ENCODE measurements at places on chromosomes 3 and 15.

DNA sequence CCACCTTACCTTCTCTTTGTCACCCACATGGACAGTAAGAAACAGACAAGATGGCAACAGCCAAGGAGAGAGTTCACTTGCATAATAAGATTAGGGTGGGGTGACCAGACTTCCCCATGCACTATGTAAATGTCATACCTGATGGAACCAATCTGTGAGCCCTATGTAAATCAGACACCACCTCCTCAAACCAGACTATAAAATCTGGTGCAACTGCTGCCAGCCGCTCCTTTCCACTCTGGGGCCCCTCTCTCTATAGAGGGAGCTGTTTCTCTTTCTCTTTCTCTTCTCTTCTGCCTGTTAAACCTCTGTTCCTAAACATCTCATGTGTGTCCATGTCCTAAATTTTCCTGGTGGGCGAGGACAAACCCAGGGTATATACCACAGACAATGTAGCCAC lies 405.5 kb upstream of the CNTN4 start:
- DNase-seq = no peak

DNA sequence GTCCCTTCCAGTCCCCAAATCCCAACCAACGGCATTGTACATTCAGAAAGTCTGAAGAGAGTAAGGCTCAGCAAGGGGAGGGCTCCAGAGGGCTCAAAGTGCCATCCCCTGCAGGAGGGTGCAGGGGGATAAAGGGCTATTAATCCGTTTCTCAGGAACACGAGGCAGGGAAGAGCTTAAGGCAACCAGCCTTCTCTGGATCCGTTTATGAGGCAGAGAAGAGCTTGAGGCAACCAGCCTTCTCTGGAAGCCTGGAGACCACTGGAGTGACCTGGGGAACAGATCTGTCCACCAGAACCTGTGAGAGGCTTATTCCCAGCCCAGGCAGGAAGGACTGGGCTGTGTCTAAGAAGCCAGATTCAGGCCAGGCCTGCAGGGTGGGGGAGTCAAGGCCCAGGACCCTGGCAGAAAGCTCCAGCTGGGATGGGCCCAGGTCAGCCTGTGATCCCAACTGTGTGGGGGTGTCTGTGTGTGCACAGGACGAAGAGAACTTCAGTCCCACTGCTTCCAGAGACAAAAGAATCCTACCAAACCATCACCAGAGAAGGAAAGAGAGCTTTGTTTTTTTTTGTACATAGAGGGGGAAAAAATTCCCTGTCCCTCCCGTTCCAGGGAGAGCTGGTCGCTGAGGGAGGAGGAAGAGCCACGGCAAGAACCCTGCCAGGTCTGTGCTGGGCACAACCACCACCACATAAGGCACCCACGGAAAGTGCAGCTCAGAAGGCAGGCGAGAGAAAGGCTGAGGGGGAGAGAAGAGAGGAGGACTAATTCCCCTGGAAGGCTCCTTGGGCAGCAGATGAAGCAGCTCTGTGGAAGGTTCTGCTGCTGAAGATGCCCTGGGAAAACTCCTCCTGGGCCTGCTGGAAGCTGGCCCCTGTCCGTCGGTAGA lies 1.6 kb upstream of the ULK3 start:
- DNase-seq = no peak

DNA sequence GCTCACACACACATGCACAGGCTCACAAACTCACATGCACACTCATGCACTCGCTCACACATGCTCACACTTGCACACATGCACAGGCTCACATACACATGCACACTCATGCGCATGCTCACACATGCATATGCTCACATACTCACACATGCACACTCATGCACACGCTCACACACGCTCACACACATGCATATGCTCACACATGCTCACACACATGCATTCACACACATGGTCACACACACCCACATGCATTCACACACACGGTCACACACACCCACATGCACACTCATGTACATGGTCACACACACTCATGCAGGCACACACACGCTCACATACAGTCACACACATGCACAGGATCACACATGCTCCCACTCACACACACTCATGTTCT lies 132.8 kb upstream of the SMAD3 start:
- no peak for DNase-seq

DNA sequence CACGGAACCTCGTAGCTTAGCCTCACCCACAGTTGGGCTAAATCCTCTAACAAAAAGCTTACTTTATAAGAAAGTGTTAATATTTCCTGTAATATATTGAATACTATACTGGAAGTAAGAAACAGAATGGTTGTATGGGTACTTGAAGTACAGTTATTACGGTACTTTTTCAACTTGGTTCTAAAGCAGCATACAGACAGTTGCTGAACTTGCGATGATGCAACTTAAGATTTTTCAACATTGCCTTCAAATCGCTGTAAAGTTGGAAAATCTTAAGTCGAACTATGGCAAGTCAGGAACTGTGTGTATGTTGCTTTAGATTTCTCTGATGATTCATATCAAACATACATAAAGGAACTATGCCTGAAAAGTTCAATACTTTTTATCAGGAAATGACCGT lies 204.4 kb upstream of the C2CD4B start:
- no peak for DNase-seq

DNA sequence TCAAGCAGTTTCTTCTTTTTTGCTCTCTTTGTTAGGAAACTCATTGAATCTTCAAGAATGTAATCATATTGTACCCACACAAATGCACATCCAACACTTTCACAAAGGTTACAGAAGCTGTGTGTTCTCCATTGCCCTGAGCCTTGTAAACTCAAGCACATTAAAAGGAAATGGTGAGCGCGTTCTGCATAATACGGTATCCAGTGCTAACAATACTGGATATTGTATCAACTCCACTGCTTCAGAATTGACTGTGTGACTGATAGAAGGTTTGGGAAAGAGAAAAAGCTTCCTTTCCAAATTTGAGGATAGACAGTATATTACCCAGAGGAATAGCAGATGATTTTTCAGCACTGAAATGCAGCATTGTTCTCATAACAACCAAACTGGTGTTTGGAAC lies 268.9 kb upstream of the RBMS3 start:
- DNase-seq = no peak

- DNase-seq = no peak
Measured at GRCh38 chr3:141387516-141387915, 19.2 kb downstream of the ZBTB38 start.
